ENCODE measurements at places on chromosomes 11 and 22.

DNA sequence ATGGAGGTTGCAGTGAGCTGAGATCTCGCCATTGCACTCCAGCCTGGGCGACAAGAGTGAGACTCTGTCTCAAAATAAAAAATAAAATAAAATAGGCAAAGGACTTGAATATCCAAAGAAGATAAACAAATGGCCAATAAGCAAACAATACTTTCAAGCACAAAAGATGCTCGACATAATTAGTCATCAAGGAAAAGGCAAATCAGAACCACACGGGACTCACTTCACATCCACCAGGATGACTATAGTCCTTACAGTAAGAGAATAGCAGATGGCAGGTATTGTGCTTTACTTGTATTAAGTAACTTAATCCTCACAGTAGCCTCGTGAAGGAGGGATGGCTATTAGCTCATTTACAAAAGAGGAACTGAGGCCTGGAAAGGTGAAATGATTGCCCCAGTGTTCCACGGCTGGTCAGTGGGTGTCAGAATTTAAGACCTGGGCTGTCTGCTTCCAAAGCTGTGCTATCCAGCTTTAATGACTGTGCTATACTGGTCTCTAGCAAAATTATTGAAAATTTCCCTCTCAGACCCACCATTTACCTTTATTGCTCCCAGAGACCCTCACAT lies 40.2 kb upstream of the RBFOX2 start:
- DNase-seq = no peak

DNA sequence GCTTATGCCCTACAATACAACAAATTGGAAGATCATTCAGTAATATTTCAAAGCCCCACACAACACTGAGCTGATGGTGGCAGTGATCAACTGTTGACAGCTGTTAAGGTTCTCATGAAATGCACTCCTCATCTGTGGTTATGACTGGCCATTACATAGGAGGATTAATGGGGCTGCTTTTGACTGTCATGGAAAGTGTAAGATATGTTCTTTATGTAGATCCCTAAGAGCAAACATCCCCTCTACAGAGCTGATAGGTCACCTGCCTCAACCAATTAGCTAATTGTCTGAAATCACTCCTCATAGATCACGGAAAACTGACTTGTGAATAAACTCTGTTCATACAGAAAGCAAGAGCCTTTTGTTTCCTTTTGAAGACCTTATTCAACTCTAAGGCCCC lies 78.1 kb downstream of the GAB2 start:
- no peak for DNase-seq

GRCh38 chr11:113841691-113842090 lies 33.7 kb downstream of the USP28 start:
- no peak for DNase-seq

- no peak for DNase-seq
These were observed 31.2 kb downstream of the POU2AF3 start for GRCh38 chr11:111329306-111330204.

DNA sequence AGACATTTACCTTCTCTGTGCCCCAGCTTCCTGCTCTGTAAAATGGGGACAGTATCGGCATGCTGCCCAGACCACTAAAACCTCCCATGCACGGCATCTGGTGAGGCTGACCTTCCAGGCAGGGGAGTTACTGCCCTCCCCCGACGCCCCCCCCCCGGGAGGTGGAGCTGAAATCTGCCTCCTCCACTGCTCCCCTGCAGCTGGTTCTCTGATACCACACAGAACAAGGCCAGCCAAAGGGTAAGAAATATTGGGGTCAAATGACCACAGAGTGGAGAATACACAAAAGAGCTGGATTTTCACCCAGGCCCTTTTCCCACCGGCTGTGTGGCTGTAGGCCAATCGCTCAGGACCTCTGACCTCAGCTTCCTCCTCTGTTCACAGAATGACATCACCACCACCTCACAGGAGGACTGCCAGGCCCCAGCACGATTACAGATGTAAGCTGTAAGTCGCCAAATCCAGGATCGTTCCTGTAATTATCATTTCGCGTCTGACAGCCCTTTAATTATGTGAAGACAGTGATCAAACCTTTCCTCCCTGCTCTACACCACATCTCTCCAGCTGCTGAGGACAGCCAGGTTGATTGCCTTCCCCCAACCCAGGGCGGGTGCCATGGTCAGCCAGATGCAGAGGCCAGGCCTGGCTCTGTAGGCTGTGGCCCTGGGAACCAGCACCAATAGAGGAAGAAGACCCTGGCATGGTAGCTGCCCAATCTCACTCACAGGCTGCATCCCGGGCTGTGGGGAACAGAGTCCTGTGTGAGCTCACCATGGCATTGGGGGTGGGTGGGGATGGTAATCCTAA lies 35.7 kb upstream of the KLHL35 start:
- no peak for DNase-seq

GRCh38 chr11:93902921-93903320 lies 52.5 kb upstream of the VSTM5 start:
- DNase-seq = no peak

DNA sequence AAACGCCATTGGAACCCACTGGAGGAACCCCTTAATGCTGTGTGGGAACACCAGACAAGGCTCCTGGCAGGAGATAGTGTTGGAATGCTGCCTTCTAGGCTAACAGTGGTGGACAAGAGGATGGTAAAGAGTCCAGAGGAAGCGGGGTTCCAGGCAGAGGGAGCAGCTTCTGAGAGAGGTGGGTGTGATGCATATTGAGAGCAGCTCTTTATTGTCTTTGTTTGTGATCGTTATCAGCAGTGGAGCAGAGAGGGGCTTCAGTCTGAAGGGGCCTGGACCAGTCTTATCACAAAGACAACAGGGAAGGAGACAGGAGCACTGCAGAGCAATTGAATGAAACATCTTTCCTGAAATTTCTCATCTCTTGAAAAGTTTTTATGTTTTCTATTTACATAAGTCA lies 106.8 kb upstream of the PLET1 start:
- DNase-seq = no peak

- no peak for DNase-seq
These were observed 10.1 kb downstream of the MUC2 start for GRCh38 chr11:1084561-1085439.

DNA sequence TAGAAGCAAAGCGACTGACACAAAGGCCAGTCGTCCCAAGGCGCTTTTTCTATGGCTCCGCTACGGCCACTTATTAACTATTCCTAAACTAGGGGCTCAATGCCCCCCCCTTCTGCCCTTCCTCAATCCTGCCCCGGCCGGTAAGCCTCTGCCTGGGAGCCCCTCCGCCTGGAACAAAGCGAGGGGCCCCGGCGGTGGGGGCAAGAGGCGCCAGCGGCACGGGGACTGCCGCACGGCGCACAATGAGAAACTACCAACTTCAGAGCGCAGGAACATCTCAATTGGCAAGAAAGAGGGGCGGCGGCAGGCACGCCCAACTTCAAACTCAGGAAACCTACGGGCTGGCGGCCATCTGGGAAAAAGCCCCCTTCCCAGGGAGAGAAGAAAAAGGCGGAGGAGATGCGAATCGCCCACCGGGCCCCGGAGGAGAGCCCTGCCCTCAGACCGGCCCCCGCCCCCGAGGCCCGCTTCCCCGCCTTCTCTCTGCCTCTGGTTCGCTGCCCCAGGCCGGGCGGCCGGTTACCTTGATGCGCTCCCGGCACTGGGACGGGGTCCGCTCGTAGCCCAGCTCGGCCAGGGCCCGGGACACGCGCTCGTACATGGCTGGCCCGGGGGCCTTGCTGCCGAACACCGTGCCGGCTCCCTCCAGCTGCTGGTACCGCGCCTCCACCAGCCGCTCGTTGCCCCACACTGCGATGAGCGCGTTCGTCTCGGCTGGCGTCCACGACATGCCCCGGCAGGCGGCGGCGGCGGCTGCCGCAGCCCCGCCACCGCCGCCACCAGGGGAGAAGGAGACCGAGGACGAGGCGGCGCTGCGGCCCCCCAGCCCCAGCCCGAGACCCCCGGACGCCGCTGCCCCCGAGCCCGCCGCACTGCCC lies 619 bp downstream of the MSANTD2 start:
- DNase-seq = peak; percentile 48

DNA sequence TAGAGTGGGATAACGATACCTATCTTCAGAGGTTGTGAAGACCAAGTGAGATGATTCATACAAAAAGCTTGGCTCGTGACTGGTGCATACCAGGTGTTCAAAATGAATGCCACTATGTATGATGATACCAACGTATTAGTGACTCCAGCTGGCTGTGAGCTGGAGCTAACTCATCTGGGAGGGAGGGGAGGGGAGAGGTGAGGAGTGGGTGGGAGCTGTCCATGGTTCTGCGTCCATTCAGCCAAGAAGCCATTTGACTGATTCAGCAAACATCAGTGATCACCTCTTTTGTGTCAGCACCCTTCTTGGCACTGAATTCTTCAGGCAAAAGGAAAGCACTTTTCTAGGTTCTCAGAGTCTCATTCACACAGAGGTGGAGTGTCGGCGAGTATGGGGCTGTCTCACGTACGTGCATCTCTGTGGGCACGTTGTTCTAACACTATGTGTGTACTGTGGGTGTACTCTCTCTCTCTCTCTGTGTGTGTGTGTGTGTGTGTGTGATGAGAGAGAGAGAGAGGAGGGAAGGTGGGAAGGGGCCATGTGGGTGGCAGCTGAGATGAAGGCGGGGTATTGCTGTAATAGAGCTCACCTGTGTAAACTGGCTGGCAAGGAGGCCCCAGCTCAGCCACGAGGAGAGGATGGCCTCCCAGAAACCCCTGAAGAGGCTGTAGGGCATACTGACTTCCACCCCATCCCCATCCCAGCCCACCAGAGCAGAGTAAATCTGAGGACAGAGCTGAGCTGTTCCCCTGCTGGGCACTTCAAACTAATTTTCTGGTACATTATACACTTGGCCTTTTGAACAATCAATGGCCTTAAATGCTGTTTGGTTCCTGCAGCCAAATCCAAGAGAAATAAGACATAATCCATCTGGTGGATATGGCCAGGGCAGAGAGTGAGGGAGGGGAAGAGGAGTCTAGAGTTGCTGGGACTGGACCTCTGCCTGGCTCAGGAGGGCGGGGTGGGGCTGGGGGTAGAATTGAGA lies 96.1 kb upstream of the THY1 start:
- DNase-seq = peak; percentile 23

GRCh38 chr22:27952091-27952490 lies 33.0 kb upstream of the PITPNB start:
- no peak for DNase-seq

- DNase-seq = no peak
These were observed 20.7 kb downstream of the PIK3C2A start for GRCh38 chr11:17186932-17187692.

DNA sequence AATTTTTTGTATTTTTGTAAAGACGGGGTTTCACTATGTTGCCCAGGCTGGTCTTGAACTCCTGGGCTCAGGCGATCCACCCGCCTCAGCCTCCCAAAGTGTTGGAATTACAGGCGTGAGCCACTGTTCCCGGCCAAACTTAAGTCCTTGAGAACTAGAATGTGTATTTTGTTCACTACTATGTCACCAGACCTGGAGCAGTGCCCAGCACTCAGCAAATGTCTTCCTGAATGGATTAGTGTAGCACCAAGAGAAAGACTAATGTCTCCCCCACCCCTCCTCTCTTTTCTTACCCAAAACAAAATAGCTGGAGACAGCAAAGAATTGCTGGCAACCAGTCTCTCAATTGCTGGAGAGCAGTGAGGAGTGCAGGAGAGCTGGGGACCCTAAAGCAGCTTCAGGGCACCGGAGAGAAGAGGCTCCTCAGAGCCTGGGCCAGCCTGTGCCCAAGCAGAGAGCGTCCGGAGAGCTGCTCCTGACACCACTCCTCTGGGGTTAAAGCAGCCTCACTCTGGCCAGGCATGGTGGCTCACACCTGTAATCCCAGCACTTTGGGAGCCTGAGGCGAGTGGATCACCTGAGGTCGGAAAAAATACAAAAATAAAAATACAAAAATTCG lies 14.9 kb downstream of the SLC25A18 start:
- no peak for DNase-seq

All from Caki2 (cell line).